ENCODE measurements at places on chromosomes 6 and 20.

DNA sequence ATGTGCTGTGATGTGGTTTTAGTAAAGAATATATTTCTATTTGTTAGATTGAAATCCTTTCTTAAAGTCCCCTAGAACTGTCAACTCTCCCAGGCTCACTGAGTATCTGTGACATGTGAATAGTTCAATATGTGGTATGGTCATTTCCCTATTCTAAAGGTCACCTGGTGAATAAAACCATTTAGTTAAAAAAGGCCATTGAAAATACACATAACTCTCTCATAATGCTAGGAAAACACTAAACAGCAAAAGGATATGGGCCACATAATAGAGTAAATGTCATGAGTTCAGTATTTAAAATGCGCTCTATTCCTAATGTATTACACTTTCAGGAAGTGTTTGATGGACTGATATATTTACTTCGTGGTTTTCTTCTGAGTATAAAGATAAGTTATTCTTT is 420.9 kb upstream of the JAG1 start:
- DNase-seq: no peak

- DNase-seq: no peak
These were observed 35.5 kb upstream of the TSHZ2 start for GRCh38 chr20:52936351-52937340.

DNA sequence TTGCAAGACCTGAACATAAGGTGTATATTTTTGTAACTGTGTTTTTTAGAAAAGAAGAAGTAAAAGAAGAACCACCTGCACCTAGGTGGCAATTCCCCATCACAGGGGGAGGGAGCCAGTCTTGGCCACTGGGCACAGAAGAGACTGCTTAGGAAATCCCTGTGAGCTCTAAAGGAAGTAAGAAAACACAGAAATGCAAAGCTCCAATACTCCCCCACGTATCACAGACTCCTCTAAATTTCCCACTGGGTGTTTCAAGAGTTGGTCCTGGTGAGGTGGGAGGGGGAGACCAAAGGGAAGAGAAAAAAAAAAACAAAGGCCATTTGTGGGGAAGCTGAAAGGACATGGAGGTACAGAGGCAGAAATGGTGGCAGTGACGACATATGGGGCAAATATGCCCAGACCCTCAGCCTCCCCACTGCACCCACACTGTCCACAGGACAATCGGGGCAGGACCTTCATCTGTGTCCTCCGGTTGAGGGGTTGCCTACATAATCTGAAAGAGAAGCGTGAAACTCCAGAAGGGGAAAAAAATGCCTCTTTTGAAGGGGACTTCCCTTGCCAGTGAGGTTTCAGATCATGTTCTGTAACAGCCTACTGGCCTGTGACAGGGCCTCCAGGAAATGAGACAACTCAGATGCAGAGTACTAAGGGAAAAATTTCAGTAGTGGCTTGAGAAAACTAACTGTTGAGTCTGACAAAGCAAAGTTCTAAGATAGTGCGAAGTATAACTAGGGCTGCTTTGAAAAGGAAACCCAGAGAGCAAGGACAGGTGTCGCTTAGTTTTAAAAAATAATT is 226.2 kb upstream of the MARCKS start:
- peak; percentile 50 for DNase-seq

DNA sequence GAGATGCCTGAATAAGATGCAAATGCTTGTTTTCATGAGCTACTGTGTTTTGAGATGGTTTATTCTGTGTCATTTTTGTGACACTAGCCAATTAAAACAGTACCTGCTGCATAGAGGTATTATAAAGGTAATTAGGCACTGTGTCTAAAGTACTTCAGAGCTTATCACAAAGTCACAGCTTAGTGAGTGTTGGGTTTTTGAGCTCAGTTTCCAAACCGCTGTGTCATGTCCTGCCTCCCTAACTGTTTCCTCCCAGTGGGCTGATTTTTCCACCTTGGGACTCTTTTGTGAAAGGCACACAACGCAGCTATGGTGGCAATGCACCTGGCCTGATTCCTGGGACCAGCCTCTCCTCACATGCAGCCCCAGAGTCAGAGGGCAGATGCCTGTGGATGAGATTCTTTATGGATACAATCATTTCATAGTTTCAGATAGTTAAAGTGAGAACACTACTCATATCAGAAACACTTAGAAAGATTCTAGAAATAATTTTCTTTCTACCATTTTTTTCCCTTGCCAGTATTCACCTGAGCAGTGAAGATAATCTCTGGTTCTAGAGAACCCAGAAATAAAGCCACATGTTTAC is 41.3 kb upstream of the TAGAP start:
- no peak for DNase-seq

- DNase-seq: no peak
These were observed 100.9 kb upstream of the FOXP4 start for GRCh38 chr6:41445261-41445660.

DNA sequence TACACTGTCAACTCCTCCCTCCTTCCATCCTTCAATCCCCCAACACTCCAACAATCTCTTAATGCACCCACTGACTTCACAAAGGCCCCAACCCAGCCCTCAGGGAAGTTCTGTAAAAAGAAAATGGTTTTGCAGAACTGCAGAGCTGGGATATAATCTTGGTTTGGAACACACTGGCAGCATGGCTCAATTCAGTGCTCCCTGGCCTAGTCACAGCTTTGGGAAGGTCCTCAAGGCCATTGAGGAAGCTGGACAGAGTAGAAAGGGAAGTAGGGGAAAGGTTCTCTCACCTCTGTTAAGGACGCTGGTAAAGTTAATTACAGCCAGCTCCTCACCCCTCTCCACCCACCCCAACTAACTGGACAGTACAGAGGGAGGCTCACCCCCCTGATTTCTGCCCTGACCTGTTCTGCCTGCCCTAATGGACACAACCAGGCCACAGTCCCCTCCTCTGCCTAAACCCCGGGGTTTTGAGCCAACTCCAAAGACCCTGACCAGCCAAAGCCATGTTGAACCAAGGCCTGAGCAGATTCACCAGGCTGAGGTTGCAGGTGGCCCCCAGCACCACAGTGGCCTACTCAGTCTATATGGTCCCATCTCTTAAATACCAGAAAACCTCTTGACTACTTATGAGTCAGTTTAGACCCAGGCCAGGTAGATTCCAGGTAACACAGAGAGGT is 49.2 kb downstream of the MAFB start:
- no peak for DNase-seq

DNA sequence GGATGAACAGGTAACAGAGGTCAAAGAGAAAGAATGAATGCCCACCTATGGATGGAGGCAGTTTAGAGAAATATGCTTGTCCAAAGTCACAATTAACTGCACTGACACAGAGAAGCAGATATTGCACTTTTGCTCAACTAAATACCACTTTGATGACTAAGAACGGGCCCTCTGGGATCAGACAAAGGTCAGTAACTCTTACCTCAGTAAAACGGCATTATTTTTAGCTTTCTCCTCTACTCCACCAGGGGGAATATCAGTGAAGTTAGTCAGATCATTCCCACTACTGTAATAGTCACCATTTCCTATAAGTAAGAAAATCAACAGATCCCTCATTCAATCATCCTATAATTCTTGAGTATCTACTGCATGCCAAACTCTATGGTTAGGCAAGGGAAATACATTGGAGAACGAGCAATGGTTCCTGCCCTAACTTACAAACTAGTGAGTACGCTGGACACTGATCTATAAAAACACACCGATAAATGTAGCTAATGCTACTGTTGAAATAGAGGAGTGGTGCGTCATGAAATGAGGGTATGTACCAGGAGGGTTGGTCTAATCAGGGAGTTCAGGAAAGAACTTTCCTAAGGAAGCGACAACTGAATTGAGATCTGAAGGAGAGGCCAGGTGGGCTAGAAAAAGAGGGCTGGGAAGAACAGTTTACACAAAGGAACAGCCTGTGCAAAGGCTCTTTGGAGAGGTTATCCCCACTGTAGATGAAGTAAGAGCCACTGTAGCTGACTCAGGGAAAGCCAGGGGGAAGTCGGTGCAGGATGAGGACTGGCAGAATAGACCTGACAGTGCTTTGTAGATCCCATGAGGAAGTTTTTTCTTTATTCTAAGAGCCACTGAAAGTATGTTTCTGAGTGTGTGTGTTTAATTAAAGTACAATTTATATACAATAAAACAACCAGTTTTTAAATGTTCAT is 9.2 kb downstream of the ECI2 start:
- DNase-seq: no peak

- no peak for DNase-seq
These were observed 197.5 kb upstream of the SIM1 start for GRCh38 chr6:100662264-100662663.

DNA sequence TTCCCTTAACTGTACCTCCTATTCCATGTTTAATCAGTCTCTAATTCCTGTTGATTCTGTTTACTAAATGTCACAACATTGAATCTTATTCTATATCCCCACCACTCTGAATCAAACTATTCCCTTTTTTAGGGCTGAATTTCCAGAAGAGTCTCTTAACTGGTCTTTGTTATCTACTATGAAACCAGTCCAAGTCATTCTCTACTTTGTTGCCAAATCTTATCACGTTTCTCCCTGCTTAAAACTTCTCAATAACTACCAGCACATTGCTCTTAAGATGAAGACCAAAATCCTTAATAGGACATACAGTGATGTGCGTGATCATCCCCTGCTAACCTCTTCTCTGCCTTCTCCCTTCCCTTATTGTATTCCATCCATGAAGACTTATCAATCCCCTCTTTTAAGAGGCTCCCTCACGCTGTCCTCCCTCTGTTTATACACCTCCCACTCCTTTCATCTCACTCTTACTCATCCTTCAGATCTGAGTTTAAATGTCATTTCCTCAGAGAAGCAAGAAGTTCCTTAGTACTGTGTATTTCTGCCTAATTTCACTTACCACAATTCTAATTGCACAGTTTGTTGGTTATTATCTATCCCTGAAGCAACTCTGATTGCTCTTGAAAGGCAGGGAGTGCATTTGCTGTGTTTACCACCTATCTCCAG is 143.0 kb upstream of the AHI1 start:
- DNase-seq: no peak

DNA sequence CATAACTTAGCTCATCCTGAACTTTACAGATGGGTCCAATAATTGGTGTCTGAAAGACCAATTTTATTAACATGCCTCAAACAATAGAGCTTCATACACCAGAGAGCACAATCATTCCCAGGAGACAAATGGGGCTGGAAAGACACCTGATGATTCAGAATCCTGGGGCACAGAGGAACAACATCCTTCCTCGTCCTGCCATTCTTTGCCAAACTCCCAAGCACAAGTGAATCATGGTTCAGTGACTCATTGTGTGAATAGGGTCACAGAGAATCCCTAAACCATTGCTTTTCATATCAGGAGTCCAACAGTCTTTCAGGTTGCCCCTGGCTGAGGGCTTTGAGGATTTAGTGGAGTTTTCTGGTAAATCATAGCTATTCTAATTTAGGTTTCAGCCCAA is 266.4 kb upstream of the BMP2 start:
- no peak for DNase-seq

- no peak for DNase-seq
These were observed 84.7 kb downstream of the CD164 start for GRCh38 chr6:109297406-109298110.
